ENCODE measurements at places on chromosomes 11 and 22. TPM values are rescaled to one million over a fixed set of nuclear protein-coding genes. Genes with fewer than 3 reads are reported as not detected.
A peak's percentile ranks its signal among the peaks of the same experiment; 100 is the strongest.

Gene POTEH
- total RNA-seq: not detected

Gene MMP27
- total RNA-seq: not detected

Gene OR51B2
- total RNA-seq: not detected

Gene IL10RA
- total RNA-seq: 2.5 TPM

Gene KCNJ5
- total RNA-seq: 13.2 TPM

Gene GNAZ
- 2.8 TPM for total RNA-seq

Gene CDON
- total RNA-seq: 8.5 TPM

Gene OSM
- total RNA-seq: not detected

Gene CALCA
- not detected for total RNA-seq

Gene NCAPH2
- total RNA-seq: 26.4 TPM

Gene CRYBB2
- not detected for total RNA-seq

Gene C11orf91
- not detected for total RNA-seq

DNA sequence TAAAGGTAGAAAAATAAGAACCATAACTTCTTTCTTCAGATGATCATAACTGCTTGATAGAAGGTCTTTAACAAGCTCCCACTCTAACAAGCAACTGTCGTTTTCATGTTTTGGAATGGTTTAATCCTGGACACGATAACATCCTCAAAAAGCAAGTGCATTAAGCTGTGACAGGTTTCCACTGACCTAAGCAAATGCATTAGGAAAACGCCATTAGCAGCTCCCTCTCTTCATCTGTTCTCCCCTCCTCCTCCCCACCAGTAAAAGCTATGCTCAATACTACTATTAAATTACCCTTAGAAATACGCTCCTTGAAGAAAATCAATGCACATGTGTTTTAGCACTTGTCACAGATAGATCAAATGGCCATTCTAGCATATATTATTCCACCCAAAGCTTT lies 729.4 kb downstream of the OPCML start:
- DNase-seq: no peak

DNA sequence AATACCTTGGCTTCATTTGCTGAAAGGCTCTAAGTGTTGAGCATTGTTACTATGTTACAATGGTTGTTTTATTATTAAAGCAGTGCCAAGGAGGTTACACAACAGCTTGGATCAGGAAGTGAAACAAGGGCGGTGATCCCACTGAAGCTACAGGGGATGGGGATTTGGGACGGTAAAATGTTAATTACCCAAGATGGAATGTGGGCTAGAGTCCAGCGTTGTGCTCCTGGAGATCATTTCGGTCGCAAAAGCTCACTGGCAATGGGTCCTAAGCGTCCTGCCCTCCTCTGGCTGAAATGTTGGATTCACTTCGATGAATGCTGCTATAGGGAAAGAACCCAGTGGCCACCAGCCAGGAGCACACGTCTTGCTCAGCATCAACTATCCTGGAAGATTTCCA lies 48.3 kb downstream of the FAM83F start:
- peak; percentile 25 for DNase-seq

GRCh38 chr11:58912124-58912523 lies 27.2 kb upstream of the GLYATL1 start:
- no peak for DNase-seq

GRCh38 chr11:35066030-35066429 lies 72.9 kb upstream of the CD44 start:
- DNase-seq: no peak

DNA sequence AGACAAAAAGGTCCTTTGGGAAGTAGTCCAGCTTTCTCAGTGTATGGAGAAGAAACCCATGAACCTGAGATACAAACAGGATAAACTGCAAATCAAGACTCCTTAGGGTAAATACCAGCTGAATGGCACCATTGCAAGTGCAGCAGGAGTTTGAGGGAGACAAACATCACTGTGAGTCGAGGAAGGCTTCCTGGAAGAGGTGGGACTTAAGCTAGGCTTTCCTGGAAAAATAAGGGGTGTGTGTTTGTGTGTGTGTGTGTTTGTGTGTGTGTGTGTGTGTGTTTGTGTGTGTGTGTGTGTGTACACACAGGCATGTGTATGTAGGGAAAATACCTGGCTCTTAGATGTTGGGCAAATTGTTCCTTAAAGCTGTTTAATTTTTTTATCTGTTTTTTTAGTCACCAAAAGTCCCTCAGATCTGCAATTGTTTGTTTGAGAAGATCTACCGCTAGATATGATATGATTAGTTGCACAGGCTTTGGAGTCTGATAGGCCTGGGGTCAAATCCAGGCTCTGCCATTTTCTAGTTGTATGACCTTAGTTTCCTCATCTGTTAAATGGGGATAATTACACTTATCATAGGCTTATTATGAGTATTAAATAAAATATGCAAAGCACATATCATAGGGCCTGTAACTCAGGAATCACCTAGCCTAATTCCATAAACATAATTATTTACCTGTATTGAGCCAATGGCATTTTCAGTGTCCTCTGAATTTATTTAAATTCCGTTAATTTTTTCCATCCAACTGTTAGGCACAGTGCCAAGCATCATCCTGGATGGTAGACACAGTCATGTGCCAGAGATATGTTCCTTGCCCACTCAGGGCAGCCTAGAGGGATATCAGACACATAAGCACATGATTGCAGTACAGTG lies 85.6 kb upstream of the EED start:
- no peak for DNase-seq

GRCh38 chr22:45421349-45422055 lies 8.0 kb downstream of the RIBC2 start:
- no peak for DNase-seq

GRCh38 chr11:110314366-110315095 lies 18.1 kb upstream of the RDX start:
- DNase-seq: no peak

DNA sequence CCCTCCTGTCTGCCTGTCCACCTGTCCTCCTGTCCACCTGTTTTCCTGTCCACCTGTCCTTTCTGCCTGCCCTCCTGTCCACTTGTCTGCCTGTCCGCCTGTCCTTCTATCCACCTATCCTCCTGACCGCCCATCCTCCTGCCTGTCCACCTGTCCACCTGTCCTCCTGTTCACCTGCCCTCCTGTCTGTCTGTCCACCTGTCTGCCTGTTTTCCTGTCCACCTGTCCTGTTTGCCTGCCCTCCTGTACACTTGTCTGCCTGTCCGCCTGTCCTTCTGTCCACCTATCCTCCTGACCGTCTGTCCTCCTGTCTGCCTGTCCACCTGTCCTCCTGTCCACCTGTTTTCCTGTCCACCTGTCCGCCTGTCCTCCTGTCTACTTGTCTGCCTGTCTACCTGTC lies 682.8 kb downstream of the TBC1D22A start:
- DNase-seq: no peak

- DNase-seq: no peak
Measured at GRCh38 chr22:43831561-43832392, 19.7 kb upstream of the EFCAB6 start.

DNA sequence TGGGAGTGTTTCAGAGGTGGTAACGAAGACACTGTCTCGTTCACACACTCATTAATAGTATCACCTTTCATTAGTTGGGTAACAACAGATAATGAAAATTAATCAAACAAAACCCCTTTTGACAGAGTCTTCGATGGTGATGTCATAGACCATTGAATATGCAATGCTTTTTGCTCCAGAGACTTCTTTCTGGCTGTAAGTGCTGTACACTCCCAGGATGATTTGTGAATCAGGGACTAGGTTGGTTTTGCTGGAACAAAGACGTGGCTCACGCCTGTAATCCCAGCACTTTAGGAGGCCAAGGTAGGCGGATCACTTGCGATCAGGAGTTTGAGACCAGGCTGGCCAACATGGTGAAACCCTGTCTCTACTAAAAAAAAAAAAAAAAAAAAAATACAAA lies 9.5 kb upstream of the RASSF10 start:
- DNase-seq: no peak

- DNase-seq: no peak
Measured at GRCh38 chr11:11776714-11777113, 65.1 kb upstream of the USP47 start.

DNA sequence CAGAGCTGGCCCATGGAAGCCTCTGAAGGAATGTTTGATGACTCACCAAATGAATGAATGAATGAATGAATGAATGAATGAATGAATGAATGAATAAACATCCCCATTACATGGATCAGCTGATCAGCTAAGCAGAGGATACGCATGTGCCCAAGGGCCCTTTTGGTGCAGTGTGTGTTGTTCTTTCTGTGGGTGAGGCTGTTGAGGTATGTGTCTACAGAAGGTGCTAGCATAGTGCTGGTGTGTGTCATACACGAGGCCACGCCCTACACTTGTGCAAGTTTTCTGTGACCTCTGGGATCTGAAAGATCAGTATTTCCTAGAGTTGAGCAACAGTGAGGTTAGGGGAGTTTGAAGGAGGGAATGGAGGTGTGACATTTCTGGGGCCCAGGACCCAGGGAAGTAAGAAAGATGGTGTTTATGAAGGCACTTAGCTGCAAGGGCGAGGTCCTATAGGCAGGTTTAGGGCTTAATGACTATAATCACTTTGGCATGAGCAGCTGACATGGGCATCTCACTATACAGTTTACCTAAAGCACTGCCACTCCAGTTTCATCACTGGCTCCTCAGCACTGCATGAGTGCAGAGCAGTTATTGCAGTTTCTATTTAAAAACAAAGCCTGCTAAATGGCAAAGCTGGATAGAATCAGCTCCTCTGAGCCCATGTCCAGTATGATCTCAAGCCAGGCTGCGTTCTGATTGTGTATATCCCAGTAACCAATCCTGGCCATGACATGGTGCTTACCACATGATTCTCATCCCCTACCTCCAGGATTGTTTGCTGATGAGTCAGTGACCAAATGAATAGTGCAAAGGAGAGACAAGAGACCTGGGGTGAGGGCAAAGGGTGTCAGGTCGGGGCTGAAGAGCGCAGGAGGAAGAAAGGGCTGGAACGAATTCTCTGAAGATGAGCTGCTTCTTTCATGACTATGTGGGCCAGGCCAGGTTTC lies 36.4 kb upstream of the E2F8 start:
- DNase-seq: no peak

DNA sequence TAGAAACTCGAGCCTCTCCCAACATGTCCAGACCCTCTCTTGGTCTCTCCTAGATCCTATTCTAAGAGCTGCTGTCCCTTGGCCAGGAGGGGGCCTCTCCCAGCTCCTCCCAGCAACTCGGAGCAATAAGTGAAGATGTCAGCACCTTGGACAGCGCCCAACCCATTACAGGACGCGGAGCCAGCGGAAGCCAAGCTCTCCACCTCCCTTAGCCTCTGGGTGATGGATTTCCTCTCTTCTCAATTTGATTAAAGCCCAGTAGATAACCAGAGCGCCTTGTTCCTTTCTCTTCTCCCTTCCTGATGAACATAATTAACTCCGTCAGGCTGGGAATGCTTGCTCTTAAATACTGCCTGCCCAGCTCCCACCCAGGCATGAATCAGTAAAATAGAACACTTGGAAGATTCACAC lies 26.2 kb upstream of the TPBGL start:
- peak; percentile 72 for DNase-seq

DNA sequence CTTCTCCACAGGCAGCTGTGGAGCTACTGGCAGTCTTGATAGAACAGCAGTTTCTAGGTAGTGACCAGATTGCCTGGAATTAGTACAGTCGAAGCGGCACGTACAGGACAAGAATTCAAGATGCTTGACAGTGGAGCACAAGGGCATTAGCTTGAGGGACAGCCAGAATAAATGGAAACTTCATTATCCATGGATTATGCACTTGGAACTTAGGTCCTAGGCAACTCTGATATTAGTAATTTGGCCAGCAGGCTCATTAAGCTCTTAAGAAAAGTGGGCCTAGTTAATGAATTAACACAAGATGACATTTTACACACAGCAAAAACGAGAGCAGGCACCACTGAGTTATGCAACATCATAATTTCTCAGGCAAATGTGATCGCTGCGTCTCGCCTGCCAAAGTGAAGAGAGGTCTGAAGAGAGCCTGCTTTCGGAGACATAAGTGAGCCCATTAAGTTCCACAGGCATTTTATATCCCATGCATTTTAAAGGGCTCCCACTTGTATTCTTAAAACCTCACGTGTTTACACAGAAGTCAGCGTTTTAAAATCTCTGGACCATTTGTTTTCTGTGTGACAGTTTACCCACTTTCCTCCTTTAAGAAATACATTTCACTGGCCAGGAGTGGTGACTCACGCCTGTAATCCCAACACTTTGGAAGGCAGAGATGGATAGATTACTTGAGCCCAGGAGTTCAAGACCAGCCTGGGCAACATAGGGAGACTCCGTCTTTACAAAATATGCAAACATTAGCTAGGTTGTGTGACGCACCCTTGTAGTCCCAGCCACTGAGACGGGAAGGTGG lies 66.2 kb downstream of the COMMD9 start:
- DNase-seq: no peak

DNA sequence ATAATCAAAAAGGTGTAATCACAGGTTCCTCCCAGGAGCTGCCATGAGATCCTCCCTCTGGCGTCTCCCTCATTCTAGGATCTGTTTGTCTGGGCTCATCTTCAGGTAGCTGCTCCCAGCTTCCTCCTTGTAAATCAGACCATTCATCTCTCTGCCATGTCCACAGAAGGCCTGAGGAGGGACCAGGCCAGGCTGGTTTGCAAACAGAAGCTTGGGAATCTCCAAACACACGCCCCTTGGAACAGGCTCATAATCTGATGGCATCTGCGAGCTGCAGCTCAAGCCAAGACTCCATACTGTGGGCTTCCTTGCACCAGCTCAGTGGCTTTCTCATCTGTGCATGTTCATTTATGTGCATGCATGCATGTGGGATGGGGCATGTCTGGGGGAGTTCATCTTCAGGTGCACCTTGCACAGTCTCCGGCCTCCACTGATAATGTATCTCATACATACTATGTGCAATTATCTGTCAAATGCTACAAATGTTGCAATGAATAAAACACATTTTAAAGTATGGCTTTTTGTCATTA lies 134.9 kb downstream of the NXPE2 start:
- DNase-seq: no peak

DNA sequence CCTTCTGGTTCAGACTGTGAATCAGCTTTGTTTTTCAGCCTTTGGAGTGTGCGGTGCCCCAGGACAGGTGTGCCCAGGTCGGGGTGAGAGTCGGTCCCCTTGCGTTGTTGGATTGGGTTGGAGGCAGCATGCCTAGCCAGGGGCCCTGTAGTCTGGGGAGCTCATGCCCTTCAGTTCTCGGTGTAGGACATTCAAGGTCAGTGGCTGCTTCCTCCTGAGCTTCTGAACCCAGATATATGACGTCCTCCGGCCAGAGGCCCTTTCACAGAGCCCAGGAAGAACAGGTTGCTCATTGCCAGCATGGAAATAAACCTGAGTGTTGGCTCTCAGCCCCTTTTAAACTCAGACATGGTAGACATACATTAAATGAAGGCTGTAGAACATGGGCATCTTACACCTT lies 2.7 kb downstream of the CSRP3 start:
- no peak for DNase-seq
